ENCODE measurements at places on chromosomes 11 and 22. TPM values are rescaled to one million over a fixed set of nuclear protein-coding genes. Genes with fewer than 3 reads are reported as not detected.

NKAPD1 gene
- total RNA-seq = 19.5 TPM

LRRC32 gene
- 72.5 TPM for total RNA-seq

BBOX1 gene
- total RNA-seq = 12.7 TPM

CRYAB gene
- 54.8 TPM for total RNA-seq

RIMBP3C gene
- 0.82 TPM for total RNA-seq

SMIM38 gene
- 0.99 TPM for total RNA-seq

CYB5R2 gene
- total RNA-seq = 11.9 TPM

Data from metanephros (tissue), 2 donors.